Activated naive CD4-positive, alpha-beta T cell treated with anti-CD3 and anti-CD28 coated beads for 36 hours (primary cell): ENCODE measurements at places on chromosomes 1 and 21.

- no peak overlapping the region for H3K27ac ChIP-seq
- no peak overlapping the region for H3K4me3 ChIP-seq
- H3K36me3 ChIP-seq: no peaks in the 10 kb centered on the region
- H3K27me3 ChIP-seq: no peaks in the 10 kb centered on the region
- no peaks in the 10 kb centered on the region for H3K4me1 ChIP-seq
- no peak for DNase-seq
These were observed 65.2 kb upstream of the ST6GALNAC5 start for GRCh38 chr1:76802094-76802493.

GRCh38 chr1:33456502-33456886 lies 16.0 kb upstream of the ZSCAN20 start:
- no peak overlapping the region for H3K27ac ChIP-seq
- H3K4me1 ChIP-seq: peaks cover 3% of the 10 kb centered on the region
- H3K4me3 ChIP-seq: no peak overlapping the region
- H3K27me3 ChIP-seq: no peaks in the 10 kb centered on the region
- DNase-seq: no peak
- H3K36me3 ChIP-seq: no peaks in the 10 kb centered on the region

DNA sequence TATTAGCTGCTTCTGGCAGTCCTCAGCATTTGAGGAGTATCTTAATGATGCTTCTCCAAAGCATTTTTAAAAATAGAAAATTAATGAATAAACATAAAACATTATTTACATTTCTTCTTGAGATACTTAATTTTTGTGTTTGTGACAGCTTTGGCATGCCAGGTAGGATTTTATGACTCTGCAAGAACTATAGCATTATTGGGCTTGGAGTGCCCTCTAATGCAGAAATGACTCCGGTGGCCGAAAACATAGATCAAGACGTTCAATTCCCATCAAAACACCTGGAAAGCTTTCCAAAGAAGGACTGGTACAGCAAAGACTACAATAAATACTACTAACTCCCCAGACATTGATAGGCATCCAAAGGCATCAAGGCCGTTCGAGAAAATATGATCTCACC lies 366.4 kb upstream of the CXADR start:
- no peak for DNase-seq
- no peaks in the 10 kb centered on the region for H3K27me3 ChIP-seq
- no peak overlapping the region for H3K27ac ChIP-seq
- H3K4me3 ChIP-seq: no peak overlapping the region

GRCh38 chr1:212606395-212607205 lies 2.0 kb upstream of the ATF3 start:
- peaks cover 23% of the 10 kb centered on the region for H3K36me3 ChIP-seq
- H3K4me1 ChIP-seq: peaks cover 42% of the 10 kb centered on the region
- H3K27me3 ChIP-seq: peaks cover 48% of the 10 kb centered on the region
- peak overlapping the region; percentile 90 for H3K4me3 ChIP-seq
- DNase-seq: peak; percentile 59

GRCh38 chr1:59639266-59639665 lies 175.5 kb upstream of the HOOK1 start:
- H3K27me3 ChIP-seq: no peaks in the 10 kb centered on the region
- no peaks in the 10 kb centered on the region for H3K36me3 ChIP-seq
- no peak for DNase-seq
- no peak overlapping the region for H3K27ac ChIP-seq
- no peaks in the 10 kb centered on the region for H3K4me1 ChIP-seq
- H3K4me3 ChIP-seq: no peak overlapping the region

DNA sequence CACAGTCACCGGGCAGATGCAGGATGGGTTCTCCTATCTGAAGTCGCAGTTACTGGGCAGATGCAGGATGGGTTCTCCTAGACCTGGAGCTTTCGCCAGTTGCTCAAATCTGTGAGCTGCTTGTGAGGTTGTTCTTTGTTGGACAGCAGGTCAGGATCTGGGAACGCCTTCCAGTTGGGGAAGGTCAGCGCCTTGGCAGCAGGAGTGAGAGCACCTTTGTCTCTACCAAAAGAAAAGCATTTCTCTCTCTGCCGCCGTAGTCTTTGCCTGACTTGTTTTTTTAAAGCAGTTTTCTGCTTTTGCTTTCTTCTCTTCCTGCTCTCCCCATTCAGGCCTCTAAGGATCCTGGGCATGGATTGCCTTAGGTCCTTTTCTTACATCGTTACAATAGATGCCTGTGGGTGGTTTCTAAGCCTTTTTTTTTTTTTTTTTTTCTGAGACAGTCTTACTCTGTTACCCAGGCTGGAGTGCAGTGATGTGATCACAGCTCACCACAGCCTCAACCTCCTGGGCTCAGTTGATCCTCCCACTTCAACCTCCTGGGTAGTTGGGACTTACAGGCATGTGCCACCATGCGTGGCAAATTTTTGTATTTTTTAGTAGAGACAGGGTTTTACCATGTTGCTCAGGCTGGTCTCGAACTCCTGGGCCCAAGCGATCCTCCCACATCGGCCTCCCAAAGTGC lies 15.7 kb downstream of the PEX14 start:
- H3K27me3 ChIP-seq: no peaks in the 10 kb centered on the region
- no peak for DNase-seq
- H3K4me1 ChIP-seq: peaks cover 17% of the 10 kb centered on the region
- no peak overlapping the region for H3K4me3 ChIP-seq
- no peak overlapping the region for H3K27ac ChIP-seq

- H3K27me3 ChIP-seq: peaks cover 25% of the 10 kb centered on the region
- no peak for DNase-seq
- H3K27ac ChIP-seq: no peak overlapping the region
- H3K4me3 ChIP-seq: peak overlapping the region; percentile 41
- peaks cover 10% of the 10 kb centered on the region for H3K4me1 ChIP-seq
These were observed 16.6 kb downstream of the SAMD11 start for GRCh38 chr1:940107-941014.

DNA sequence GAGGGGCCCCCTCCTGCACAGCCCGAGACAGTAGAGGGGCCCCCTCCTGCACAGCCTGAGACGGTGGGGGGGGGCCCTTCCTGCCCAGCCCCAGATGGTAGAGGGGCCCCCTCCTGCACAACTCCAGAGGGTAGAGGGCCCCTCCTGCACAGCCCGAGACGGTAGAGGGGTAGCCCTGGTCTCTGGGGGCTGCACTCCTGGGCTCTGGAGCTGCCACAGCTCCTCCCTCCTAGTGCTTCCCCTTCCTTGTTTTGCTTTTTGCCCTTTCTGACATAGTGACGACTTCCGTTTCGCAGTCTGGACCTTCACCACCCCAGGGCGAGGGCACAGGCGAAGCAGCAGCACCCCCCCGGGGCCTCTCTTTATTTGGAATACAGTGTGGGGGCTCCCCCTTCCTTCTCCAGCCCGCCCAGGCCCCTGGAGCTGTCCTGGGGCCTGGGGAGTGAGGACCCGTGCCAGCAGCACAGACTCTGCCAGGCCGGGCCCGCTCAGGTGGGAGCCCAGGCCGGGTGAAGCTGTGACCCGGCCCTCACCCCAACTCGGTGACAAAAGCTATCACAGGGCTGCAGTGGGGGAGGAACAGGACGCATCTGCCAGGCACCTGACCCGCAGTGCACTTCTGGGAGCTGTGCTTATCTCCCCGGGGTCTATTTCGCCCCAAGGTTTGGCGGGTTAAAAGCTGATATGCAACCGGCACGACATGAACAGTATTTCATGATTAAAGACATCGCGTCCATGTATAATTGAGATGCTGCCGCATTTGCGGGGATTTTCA lies 1.1 kb upstream of the PRXL2B start:
- peak overlapping the region; percentile 85 for H3K27ac ChIP-seq
- H3K4me3 ChIP-seq: peak overlapping the region; percentile 80
- peaks cover 6% of the 10 kb centered on the region for H3K36me3 ChIP-seq
- H3K4me1 ChIP-seq: peaks cover 53% of the 10 kb centered on the region
- no peaks in the 10 kb centered on the region for H3K27me3 ChIP-seq

DNA sequence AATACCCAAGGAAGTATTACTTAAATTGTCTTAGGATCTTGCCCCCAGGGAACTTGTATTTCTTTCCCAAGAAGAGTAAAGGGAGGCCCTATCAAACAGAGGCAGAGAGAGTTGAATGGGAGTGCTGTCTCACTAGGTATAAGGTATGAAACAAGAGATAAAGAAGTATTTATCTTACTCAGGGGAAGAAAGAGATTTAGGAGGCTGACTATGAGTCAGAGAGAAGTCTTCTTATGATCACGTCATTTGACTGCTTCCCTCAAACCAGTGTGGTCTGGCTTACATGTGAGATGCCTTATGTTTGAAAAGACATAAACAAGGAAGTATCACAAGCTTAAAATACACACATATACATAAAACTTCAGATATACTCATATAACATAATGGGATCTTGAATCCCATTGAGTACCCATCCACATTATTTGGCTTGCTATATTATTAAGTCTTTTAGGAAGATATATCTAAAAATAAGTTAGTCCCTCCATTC lies 29.6 kb downstream of the DUSP10 start:
- peak overlapping the region; percentile 76 for H3K27ac ChIP-seq
- no peaks in the 10 kb centered on the region for H3K27me3 ChIP-seq
- H3K4me3 ChIP-seq: no peak overlapping the region

DNA sequence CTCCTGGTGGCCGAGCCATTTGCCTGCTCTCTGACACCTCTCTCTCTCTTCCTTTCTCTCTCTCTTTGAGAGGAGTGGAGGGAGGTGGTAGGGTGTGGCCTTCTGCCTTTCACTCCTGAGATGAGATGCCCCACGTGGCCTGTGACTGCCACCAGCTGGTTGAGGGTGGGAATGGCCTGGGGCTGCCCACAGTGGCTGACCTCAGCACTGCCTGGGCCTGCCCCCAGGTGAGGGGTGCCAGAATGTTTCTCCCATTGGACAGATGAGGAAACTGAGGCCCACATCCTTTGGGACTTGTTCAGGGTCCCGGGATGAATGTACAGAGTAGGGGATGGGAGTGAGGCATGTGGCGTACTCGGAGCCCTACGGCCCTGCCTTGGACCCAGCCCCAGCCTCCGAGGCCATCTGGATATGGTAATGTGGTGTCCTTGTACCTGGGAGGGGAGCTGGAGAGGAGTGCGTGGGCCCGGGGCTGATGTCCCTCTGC lies 12.7 kb upstream of the C1orf167 start:
- no peak overlapping the region for H3K27ac ChIP-seq
- no peaks in the 10 kb centered on the region for H3K36me3 ChIP-seq
- peaks cover 12% of the 10 kb centered on the region for H3K4me1 ChIP-seq
- H3K27me3 ChIP-seq: no peaks in the 10 kb centered on the region
- no peak overlapping the region for H3K4me3 ChIP-seq
- DNase-seq: peak; percentile 76

DNA sequence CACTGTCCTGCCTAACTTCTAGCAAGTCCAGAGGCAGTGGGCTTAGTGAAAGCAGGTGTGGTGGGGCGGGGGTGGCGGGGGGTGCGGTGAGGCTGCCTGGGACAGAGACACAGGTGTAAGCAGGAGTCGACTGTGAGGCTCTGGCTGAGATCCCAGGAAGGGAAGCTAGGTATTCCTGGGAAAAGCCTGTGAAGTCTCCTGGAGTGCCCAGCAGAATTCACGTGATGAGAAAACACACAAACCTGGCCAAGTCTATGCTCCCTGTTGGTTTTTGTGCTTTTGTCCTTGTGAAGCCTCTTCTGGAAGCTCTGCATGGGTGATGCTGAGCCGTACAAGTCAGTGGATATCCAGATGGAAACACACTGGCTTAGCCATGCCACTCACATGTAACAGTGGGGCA lies 5.3 kb downstream of the GALNT2 start:
- no peaks in the 10 kb centered on the region for H3K27me3 ChIP-seq
- H3K36me3 ChIP-seq: peaks cover 21% of the 10 kb centered on the region
- no peak for DNase-seq
- no peak overlapping the region for H3K27ac ChIP-seq
- H3K4me3 ChIP-seq: no peak overlapping the region

GRCh38 chr1:69569576-69570328 lies 2.0 kb downstream of the LRRC7 start:
- H3K36me3 ChIP-seq: peaks cover 2% of the 10 kb centered on the region
- H3K27me3 ChIP-seq: peaks cover 41% of the 10 kb centered on the region
- H3K27ac ChIP-seq: no peak overlapping the region
- H3K4me1 ChIP-seq: peaks cover 8% of the 10 kb centered on the region

DNA sequence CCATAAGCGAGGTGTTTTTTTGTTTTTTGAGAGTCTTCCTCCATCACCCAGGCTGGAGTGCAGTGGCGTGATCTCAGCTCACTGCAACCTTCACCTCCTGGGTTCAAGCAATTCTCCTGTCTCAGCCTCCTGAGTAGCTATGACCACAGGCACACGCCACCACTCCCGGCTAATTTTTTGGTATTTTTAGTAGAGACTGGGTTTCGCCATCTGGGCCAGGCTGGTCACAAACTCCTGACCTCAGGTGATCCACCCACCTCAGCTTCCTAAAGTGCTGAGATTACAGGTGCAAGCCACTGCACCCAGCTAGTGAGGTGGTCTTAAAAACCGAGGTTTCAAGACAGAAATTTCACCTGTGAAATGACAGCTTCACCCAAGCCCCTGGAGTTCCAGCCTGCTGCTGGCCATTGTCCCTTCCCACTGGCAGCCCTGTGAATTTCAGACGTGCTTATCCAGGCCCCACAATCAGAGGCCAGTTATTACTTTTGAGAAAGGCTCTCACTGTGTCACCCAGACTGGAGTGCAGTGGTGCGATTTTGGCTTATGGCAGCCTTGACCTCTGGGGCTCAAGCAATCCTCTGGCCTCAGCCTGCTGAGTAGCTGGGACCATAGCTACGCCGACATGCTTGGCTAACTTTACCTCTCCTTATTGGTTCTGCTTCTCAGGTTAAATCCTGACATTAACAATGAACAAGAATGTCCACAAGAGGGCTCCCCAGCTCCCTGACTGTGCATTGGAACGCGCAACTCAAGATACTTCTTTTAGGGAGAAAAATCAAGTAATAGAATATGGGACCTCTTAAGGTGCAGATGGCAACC lies 19.4 kb downstream of the ENO1 start:
- H3K4me3 ChIP-seq: no peak overlapping the region
- no peaks in the 10 kb centered on the region for H3K27me3 ChIP-seq
- H3K36me3 ChIP-seq: peaks cover 52% of the 10 kb centered on the region

- no peaks in the 10 kb centered on the region for H3K27me3 ChIP-seq
- H3K36me3 ChIP-seq: peaks cover 23% of the 10 kb centered on the region
- no peak for DNase-seq
- H3K27ac ChIP-seq: peak overlapping the region; percentile 90
- H3K4me1 ChIP-seq: peaks cover 47% of the 10 kb centered on the region
These were observed 3.0 kb downstream of the MORC3 start for GRCh38 chr21:36323032-36323431.

DNA sequence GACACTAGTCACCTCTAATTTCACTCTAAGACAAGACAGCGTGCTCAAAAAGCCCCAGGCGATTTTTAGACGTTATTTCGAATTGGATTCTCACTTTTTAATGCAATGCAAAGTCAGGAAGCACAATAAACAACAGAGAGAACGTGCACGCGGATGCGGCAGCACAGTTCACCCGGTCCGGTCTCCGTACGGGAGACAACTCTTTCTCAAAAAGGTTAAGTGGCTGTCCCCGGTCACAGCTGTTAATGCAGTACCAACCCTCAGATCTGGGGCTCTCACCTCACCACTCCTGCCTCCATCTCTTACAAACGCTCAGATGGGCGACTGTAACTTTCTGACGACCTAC lies 1.2 kb downstream of the HP1BP3 start:
- peaks cover 2% of the 10 kb centered on the region for H3K27me3 ChIP-seq
- peak overlapping the region; percentile 94 for H3K27ac ChIP-seq
- peak overlapping the region; percentile 87 for H3K4me3 ChIP-seq
- peak; percentile 53 for DNase-seq
